ENCODE measurements at places on chromosomes 13 and 19.

DNA sequence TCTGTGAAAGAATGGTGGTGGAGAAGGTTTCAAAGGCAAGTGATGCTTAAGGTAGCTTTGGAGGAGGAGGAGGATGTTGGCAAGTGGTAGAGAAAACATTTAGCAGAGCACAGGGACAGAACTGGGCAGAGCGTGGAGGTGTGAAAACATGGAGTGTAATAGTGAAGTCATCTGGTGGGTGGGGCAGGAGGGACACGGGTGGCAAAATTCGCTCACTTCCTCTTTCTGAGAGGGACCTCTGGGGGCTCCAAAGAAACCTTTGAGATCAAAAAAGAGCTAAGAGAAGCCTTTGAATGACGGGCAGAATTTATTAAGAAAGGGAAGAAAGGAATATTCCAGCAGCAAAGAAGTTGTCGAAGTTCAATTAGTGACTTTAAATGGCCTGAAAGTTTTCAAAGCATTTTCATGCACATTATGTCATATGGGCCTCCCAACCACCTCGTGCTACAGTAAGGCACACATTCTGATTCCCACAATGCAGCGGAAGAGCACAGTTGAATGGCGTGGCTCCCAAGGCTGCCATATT lies 82.8 kb downstream of the STARD13 start:
- DNase-seq, result no peak

GRCh38 chr19:42634409-42635232 lies 39.9 kb upstream of the CEACAM8 start:
- no peak for DNase-seq

DNA sequence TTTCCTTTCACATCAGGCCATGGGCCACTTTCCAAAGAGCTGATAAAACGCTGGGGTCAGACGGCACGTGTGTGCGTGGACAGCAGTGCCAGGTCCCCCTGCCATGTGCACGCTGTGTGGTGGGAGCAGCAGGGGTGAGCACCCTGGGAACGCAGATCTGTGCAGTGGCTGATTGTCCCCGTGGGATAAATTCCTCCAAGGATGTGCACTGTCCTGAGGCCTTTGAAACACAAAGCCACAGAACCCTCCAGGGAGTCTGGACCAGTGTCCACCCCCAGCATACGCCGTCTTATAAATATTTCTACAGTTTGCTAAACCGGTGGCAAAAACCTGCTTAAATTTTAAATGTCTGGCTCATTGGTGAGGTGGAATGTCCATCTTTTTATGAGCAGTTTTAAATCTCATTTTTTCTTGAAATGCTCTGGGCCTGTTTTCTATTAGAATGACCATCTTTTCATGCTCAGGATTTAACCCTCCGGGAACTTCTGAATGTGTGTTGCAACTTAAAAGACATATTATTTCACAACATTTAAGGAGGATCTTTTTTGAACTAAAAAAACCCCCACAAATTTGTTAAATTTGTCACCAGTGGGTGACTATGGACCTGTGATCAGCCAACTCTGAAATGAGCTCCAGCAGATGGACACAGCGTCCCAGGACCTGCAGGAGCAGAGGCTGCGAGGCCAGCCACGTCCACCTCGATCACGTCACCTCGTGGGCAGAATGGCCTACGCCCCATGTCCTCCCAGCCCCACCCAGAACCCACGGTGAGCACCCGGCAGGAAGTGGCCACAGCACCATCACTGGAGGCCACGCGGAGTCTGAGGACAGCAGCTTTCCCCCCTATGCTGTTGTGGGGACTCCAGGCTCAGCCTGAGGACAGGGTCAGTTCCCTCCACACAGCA lies 68.6 kb downstream of the RASA3 start:
- DNase-seq, result no peak

GRCh38 chr13:51887468-51887867 lies 25.7 kb downstream of the CCDC70 start:
- DNase-seq, result no peak

DNA sequence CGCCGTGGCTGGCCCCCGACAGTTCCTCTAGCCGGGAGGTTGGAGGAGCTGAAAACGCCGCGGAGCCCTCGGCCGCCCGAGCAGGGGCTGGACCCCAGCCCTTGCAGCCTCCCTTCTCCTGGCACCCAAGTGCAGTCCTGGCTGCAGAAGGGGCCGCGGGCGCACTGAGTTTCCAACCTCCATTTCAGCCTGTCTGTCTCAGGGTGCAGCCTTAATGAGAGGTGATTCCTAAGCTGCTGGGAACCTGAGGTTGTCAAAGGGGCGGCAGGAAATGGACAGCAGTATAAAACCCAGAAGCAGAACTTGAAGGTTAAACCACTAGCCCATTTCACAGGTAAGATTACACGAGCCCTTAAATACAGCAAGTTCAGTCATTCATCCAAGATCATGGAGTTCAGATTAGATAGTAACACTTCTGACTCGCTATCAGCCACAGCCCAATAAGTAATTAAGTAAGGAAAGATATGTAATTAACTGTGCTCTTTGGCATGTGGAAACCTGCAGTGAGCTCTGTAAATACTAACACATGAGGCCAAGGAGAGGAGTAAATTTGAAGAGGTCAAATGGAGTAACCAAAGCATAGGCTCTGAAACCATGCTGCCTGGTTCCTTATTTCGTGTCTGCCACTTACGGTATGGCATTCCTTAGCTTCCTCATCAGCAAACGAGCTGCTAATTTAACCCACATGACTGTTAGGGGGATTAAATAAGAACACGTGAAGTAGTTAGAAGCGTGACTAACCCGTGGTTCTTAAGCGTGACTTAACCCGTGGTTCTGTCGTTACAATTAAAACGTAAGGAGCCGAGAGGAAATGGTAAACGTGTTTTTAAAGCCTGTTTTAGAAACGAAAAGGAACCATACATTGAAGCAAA lies 686 bp downstream of the SETDB2 start:
- DNase-seq, result peak; percentile 55

DNA sequence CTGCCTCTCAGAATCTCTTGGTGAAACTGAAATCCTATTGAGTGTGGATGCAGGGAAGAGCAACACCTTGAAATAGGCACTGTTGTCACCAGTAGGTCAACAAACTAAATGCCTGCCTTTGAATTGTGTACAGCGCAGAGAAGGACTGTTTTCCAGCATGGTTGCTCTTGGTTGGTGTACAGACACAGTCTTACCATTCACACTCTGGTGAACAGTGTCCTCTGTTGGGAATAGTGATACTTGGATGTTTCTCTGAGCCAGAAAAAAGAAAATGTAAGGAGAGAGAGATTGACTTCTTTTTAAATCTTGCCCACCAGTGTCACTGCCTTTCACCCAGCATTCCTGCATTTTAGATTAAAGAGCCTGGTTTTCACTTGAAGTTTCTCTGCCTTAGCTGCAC lies 179.7 kb downstream of the STK24 start:
- DNase-seq, result no peak

- DNase-seq, result peak; percentile 64
Measured at GRCh38 chr13:39148513-39148961, 110.3 kb downstream of the NHLRC3 start.

DNA sequence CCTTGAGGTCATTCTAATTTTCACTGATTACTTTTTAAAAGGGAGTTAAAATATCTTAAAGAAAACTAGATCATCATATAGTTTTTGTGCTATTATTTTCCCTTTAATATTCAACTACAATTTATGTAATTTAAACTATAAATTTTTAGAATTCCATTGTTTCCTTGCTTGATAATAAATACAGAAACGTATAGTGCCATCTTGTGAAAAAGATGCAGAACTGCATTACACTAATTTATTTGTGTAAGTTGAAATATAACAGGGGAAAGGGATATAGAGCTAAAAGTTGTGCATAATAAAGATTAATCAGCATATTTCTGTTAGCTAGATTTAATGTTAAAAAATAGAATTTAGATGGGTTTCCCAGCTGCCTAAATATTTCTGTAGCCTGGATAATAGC lies 61.5 kb upstream of the TDRD3 start:
- no peak for DNase-seq

- DNase-seq, result no peak
Measured at GRCh38 chr13:47277774-47278173, 380.9 kb upstream of the HTR2A start.

- no peak for DNase-seq
Measured at GRCh38 chr13:35474496-35475211, 1.8 kb downstream of the MAB21L1 start.

- DNase-seq, result no peak
Measured at GRCh38 chr13:77042566-77043177, 15.7 kb upstream of the FBXL3 start.

DNA sequence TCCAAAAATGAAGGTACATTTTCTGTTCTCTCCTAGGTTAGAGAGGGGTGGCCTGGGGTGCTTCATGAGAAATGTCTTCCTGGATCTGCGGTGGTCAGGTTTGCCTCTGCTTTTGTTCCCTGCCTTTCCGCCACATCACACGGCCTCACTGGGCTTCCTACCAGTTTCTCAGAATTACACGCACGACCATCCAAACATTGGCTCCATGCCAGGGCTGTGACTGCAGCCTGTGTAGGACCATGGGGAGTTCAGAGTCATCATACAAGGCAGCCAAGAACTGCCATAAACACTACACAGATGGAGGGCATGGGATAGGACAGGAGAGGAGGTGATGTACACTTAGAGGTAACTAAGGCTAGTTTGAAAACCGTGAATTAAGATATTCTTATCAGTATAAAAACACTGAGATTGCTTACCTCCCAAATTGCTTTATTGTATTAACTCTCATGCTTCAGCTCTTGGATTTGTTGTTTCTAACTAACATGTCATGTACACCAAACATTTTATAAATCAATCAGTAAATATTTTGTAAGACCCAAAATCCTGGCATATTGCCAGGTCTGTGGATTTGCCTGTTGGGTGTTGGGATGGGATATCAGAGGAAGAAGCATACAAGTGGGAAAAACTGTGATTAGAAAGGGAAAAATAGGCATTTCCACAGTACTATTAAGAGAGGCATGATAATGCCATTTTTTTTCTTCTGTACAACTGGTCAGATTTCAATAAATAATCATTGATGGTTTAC lies 45.2 kb downstream of the CDADC1 start:
- no peak for DNase-seq

DNA sequence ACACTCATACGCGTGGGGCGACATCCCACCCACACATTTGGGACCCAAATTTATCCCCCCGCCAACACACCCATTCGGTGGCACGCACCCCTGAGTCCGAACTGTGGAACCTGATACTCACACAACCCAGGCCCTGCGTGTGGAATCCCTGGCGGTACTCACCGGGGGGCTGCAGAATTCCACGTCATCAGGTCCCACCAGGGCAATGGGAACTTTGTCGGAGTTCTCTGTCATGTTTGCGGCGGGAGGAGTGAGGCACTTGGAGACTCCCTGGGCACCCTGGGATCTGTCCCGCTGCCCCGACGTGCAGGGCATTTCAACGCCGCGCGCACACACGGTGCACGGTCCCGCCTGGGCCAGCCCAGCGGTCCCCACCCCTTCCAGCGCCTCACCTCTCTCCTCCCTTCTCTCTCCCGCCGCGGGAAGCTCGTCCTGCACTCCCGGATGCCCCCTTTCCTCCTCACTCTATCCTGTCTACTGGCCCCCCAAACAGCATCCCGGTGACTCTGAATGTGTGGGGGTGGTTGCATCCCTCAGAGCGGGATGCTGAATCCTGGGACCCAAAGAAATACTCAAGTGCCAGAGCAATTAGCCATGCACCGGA lies at the start of gene CNMD:
Gene CNMD, minus strand, starts transcription at position 353 of the 604 bp plus-strand sequence. Its CDS starts 119 bp downstream, at position 234.
- DNase-seq, result no peak

DNA sequence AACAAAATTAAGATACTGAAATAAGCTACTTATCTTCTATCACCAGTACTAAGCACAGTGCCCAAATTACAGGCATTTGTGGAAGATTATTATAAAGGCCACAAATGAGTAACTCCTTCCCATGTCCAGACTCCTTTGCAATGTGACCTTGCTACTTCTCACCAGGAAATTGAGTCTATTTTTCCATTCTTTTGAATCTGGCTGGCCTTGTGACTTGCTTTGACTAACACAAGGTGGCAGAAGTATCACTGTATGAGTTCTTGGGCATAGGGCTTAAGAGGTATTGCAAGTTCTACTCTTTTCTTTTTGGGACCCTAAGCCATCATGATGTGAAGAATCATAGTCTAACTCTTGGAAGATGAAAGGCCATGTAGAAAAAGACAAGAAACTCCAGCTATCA lies 49.9 kb downstream of the UGGT2 start:
- DNase-seq, result no peak

DNA sequence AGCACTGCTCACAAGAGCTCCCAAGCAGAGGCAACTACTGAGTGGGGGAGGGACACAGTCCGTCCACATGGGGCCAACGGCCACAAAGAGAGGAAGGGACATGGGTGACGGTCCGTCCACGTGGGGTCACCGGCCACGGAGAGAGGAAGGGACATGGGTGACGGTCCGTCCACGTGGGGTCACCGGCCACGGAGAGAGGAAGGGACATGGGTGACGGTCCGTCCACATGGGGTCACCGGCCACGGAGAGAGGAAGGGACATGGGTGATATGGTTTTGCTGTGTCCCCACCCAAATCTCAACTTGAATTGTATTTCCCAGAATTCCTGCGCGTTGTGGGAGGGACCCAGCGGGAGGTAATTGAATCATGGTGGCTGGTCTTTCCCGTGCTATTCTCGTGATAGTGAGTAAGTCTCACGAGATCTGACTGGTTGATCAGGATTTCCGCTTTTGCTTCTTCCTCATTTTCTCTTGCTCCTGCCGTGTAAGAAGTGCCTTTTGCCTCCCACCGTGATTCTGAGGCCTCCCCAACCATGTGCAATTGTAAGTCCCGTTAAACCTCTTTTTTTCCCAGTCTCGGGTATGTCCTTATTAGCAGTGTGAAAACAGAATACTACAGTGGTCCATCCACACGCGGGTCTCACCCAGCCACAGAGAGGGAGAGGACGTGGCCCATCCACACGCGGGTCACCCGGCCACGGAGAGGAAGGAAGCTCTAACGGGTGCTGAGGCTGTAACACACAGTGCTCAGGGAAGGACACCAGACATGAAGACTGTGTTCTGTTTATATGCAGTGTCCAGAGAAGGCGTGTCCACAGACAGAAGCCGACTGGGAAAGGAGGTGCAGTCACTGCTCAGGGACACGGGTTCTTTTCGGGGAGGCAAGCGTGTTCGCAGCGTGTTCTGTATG lies 48.5 kb downstream of the GAS6 start:
- DNase-seq, result no peak

- no peak for DNase-seq
Measured at GRCh38 chr13:30504081-30504480, 38.3 kb upstream of the HMGB1 start.

GRCh38 chr13:66859078-66859477 lies 371.1 kb downstream of the PCDH9 start:
- DNase-seq, result no peak

DNA sequence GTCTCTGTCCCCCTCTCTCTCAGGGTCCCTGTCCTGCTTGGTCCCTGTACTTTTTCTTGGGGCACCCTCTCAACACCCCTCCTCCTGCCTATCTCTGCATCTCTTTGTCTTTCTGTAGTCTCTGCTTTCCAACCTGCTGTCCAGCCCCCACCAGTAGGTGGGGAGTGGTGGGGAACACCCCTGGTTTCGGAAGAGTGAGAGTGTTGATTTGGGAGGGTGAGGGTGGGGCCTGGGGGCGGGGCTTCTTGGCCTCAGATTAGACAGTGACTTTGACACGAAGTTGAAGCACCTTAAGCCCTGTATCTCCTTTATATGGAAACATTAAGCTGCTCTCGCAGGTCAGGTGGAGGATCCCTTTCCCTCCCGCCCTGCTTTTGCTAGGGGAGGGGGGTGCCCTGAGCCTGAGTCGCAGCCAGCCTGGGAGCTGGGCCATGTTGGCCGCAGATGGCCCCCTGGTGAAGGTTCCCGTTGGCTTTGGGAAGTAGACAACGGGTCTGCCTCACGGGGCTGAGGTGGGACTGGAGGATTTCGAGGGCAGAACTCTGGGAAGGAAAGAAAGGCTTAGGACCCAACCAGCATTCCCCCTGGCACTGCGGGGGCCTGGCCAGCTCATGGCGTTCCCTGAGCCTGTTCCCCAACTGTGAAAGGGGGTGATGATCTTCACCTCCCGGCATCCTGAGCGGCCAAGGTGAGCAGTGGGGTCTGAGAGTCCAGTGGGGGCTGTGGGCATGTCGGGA lies at the start of gene KCNJ14:
Gene KCNJ14, plus strand, starts transcription at position 404 of the 737 bp plus-strand sequence. CDS start 6,151 bp downstream, outside the sequence.
- no peak for DNase-seq

Measured in fibroblast of skin of left biceps (primary cell).